Large intestine (tissue), 12 donors: ENCODE measurements at places on chromosomes 16 and 17. TPM values are rescaled to one million over a fixed set of nuclear protein-coding genes. Genes with fewer than 3 reads are reported as not detected.

HAGHL gene
- 9.1 TPM for polyA plus RNA-seq

VTN gene
- polyA plus RNA-seq = 12.2 TPM

TBC1D3E gene
- polyA plus RNA-seq = 12.3 TPM

ADGRG1 gene
- 102 TPM for polyA plus RNA-seq

PFAS gene
- polyA plus RNA-seq = 25.3 TPM

LAT gene
- 13.2 TPM for polyA plus RNA-seq

RNF157 gene
- polyA plus RNA-seq = 19.2 TPM

ABR gene
- 125 TPM for polyA plus RNA-seq

ARL5C gene
- polyA plus RNA-seq = not detected

TSPAN10 gene
- 1.2 TPM for polyA plus RNA-seq

HAP1 gene
- polyA plus RNA-seq = 0.39 TPM
